Caki2 (cell line): ENCODE measurements at places on chromosomes 3 and 15.

DNA sequence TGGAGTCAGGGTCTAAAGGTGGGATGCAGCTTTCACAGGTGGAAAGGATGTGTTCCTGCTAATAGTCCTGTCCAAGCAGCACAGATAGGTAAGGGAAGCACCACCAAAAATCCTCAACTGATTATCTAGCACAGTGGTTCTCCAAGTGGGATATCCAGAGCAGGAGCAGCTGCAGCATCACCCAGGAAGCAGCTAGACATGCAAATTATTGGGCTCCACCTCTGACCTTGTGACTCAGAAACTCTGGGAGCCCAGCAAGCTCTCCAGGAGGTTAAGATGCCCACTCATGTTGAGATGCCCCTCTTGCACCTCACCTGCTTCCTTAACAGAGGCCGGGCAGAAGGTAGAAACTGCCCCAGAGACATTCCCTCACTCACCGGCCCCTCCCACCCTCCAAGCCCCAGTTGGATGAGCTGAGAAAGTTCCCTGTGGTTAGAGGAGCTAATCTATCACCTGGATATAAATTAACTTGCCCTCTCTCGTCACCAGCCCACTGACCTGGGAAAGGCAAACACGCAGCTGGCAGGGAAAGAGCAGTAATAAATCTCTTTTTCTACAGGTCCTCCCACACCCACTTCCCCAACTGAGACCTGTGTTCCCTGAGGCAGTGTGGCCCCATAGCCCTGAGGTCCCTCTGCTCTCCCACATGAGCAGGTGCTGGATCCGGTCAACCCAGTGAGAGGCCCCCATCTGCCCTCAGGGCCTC, 39.3 kb downstream of the ADCY5 start:
- peak; percentile 94 for DNase-seq

GRCh38 chr3:105781871-105782270, 86.9 kb downstream of the CBLB start:
- DNase-seq, result no peak

DNA sequence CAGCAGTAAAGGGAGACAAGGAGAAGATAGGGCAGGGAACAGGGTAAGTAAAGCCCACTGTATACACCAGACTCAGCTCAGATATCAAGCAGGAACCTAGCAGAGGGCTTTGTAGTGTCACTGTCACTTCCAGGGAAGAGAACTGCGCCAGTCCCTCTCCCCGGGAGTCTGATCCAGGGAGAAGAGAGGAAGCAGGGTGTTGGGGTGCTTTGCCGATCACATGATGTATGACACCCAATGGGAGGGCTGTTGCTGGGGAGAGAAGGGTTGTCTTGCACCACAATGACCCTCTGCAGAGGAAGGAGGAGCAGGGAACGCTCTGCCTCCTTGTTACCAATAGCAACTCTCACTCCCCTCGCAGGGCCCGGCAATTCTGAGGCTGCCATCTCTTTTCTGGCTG, 147.2 kb upstream of the SLC2A2 start:
- no peak for DNase-seq

DNA sequence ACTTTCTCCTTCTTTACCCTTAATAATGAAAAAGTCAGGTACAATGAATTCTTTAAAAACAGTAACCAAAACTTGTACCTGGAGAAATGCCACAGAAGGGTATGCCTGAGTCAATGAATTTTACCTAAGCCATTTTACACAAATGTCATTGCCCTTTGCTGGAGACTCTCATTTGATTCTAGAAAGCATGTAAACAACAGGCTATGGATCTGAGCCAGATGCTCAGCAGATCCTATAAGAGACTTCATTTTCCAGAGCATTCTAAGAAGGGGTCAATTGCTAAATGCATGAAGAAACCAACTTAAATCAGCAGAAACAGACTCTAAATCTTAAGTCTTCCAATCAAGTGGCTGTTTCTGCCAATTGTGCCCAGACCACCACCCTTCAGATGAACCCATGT, 83.8 kb upstream of the GALNT15 start:
- DNase-seq, result no peak

DNA sequence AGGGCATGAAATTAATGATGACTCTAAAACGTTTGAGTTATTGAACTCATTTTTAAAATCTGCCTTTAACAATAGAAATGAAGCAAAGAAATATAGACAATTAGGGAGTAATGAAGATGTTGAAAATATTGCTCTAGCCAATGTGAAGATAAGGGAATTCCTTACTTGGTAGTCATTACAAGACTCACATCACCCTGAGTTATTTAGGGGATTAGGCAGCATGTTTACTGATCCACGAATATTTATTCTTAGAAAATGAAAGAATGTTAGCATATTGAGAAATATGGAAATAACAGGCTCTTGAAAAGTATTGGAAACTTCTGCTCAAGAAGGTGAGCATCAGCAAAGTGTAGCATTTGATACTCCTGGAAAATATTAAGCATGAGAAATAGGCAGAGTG, 398.1 kb upstream of the ARPP21 start:
- no peak for DNase-seq

DNA sequence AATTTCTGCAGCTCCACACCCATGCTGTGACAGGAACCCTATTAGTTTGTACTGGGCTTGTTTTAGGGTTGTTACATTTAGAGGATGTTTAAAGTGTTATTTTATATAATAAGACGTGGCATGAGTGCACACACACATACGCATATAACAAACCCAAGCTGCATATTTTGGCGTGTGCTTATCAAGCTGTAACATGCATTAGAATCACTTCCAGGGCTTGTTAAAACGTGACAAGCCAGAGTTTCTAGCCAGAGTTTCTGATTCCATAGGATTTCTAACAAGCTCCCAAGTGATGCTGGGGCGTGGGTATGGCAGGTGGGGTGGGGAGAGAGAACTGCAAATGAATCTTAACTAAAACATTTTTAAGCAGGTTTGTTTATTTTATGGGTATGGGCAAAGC, 17.4 kb downstream of the ONECUT1 start:
- DNase-seq, result no peak

DNA sequence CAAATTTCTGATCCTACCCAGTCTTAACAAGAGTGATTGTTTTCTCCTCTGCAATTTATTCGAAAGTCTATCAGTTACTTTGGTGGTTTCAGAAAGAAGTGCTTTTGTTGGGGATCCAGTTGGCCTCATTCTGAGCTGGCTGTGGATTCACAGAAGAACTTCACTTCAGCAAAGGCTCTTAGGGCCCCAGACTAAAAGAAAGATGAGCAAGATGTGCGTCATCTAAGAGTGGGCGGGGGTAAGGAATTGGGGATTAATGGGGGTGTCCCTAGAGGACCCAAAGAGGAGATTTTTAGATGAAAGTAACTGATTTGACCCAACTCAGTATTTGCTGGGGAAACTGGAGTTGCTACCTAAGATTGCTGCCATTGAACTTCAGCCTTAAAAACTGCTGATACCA, 63.9 kb upstream of the TSEN2 start:
- no peak for DNase-seq

DNA sequence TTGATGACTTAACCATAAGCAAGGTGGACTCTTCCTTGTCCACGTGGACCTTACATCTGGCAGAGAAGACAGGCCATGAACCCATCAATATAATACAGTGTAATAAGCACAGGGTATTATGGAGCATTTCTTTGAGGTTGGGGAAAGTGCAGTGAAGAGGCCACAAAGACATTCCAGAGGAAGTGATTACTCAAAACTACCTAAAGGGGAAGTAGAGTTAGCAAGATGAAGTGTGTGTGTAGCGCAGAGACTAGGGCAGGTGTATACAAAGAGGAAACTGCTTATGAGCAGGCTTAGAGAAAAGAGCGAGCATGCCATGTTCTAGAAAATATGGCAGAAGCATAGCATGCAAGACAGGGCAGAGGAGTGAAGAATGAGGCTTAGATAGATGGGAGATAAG, 17.9 kb downstream of the CP start:
- DNase-seq, result no peak

DNA sequence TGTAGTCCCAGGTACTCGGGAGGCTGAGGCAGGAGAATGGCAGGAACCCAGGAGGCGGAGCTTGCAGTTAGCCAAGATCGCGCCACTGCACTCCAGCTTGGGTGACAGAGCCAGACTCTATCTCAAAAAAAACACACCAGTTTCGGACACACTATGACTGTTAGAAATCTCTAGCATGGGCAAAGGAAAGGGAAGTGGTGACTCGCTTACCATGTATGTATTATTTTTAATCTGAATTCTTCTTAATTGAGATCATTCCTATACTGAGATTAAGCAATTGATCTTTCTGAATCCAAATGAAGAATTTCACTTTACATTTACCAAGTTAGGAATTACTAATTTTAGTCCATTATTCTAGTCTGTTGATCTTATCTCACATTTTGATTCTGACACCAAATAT, 459.2 kb upstream of the ALCAM start:
- no peak for DNase-seq

DNA sequence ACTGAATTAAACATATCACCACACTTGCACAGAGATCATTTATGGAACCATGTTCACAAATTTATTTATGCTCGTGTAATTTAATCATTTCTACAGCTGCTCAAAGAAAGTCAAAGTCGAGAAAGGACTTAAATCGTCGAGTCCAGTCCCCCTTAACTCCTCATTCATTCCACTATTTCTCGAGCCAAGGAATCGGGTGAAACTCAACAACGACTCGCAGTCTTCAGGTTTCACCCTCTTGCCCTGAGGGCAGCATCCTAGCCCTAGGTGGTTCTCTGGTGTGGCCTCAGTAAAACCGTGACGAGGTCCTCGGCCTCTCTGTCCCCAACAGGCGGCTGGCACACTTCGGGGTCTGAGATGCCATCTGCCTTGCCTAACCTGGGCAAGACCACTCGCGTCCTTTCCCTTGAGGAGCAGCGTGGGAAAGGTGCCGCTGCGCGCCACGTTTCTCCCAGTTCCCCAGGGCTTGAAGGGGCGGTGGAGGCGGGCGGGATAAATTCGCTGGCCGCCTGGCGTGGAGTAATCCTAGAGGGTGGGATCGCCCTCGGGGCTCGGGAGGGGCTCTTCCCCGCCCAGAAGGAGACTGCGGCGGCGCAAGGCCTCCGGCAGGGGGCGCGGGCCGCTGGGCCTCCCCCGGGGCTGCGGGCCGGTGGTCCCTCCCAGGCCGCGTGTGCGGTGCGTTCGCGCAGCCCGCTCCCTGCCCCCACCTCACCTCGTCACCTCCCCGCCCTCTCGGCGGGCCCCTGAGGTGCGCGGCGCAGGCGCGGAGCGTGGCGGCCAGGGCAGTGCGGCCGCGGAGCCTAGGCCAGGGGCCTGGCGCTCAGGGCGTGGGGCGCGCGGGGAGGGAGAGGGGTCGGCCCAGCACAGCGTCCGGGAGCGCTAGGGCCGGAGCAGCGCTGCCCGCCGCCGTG, at the start of gene ZNF639:
ZNF639 (plus strand) TSS at position 746 of the 911 bp plus-strand sequence. CDS start 5,263 bp downstream, outside the sequence.
- DNase-seq, result peak; percentile 95

- no peak for DNase-seq
These were observed 38.9 kb downstream of the C3orf85 start for GRCh38 chr3:109175411-109175810.

DNA sequence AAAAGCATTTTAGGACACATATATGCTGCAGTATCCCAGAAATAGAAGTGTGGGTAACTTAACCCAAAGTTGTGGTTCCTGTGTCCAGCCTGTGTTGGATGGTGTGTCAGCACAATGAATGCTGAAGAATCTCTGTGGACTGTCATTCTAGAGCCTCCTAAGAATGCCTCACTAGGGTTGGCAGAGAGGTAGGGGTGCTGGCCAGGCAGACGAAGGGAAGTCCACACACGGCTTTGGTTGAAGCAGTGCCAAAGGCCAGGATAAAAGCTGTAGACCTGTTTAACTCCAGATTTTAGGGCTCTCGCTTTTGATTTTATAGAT, 43.7 kb upstream of the TIPARP start:
- no peak for DNase-seq

- DNase-seq, result no peak
These were observed 44.3 kb downstream of the DHX30 start for GRCh38 chr3:47847260-47847659.

DNA sequence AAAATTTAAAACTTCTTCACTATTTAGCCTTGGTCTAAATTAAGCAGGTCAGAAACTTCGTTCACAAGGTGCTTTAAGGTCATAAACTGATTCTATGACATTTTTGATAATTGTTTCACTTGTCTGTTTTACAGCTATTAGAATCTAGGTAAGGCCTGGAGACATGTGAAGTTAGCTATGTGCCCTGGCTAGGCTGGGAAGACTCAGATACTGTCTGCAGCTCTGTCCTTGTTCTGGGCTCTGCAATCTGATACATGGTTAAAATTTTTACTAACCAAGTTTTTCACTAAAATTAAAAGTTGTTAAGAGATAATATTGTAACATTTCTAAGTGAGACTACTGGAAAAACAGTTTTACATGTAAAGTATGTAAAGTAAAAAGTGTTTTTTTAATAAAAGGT, 479.6 kb upstream of the EPHA6 start:
- no peak for DNase-seq

DNA sequence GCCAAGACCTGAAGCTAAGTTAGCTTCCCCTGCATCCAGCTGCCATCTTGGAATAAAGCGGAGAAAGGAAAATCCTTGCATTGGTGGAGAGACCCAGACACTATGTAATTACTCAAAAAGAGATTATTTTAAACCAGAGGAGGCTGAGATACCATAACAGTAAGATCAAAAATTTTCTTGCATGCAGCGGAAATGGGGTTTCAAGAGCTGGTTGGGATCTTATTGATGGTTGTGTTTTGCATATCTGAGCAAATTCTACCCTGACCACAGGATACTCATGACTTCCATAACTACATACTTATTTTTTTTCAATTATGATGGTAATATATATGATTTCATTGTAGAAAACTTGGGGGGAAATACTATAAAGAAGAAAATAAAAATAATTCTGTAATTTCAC, 17.5 kb downstream of the TMEM158 start:
- no peak for DNase-seq

DNA sequence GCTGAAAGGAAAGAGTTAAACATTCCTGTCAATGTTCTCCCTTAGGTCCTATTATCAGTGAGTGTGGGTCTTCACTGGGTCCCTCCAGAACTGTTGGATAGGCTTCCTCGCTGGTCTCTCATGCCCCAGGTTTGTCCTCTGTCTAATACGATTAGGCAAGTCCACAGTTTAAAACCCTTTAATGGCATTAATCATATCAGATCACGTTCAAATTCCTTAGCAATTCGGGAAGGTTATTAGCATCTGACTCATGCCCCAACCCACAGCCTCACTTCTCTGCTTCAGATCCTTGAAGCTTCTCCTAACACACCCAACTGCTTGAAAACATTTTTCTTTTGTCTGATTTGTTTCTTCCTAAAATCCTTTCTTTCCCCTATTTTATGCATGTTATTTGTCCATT, 224.3 kb upstream of the ATP10A start:
- no peak for DNase-seq

GRCh38 chr15:101391981-101392640, 97.1 kb upstream of the SNRPA1 start:
- DNase-seq, result no peak

DNA sequence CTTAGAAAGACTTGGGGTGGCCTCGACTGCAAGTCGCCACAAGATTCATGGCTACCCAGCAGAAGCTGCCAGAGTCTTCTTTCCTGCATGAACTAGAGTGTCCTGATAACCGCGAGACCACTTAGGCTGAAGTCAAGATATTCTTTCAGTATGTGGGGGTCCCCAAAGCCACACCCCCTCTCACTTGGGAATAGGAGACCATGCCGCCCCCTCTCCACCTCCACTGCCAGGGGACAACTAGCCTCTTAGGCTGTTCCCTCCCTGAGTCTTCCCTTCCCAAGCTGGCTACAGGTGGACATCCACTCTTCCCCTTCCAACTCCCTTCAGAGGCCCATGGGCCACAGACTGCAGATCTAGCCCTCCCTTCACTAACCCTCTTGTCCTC, 1.3 kb upstream of the CCDC12 start:
- DNase-seq, result no peak

GRCh38 chr3:49716169-49716568, 3.3 kb downstream of the AMIGO3 start:
- no peak for DNase-seq

- DNase-seq, result peak; percentile 95
These were observed 86.4 kb downstream of the WDR76 start for GRCh38 chr15:43913026-43913780.
